ENCODE measurements at places on chromosomes 7 and 10.

DNA sequence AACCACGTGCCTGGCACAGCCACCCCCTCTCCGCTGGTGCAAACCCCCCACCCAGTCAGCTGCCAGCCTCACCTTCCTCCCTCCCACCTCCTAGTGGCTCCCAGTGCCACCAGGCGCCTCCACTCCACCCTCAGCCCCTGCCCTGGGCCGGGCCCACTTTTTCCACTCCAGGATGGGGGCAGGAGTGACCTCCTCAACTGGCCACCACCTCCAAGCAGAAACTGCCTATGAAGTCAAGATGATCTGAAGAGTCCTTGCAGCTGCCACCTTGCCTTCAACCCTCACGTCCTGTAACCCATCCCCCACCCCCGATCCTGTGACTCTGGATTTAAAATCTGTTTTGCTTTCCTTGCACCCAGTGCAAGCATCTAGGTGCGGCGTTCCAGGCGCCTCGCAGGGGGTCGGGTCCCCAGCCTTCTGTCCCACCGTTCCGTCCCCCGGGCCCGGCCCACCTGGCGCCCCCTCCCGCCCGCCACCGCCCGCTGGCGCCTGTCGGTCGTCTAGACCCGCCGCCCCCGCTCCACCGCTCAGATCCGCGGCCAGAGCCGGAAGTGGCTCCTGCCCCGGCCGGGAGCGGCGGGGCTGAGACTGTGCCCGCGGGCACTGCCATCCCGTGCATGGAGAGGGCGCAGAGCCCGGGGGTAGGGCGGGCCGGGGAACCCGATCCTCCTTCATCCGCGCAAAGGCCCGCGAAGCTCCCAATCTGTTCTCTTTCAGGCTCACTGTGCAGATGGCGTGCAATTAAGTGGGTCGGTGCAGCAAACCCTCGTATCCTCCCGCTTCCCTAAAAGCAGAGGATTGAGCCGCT is 51.2 kb upstream of the GTF2I start:
- H3K36me3 ChIP-seq = no peaks in the 10 kb centered on the region
- H3K4me1 ChIP-seq = peaks cover 4% of the 10 kb centered on the region
- DNase-seq = no peak
- no peaks in the 10 kb centered on the region for H3K27me3 ChIP-seq
- H3K4me3 ChIP-seq = peak overlapping the region; percentile 39

DNA sequence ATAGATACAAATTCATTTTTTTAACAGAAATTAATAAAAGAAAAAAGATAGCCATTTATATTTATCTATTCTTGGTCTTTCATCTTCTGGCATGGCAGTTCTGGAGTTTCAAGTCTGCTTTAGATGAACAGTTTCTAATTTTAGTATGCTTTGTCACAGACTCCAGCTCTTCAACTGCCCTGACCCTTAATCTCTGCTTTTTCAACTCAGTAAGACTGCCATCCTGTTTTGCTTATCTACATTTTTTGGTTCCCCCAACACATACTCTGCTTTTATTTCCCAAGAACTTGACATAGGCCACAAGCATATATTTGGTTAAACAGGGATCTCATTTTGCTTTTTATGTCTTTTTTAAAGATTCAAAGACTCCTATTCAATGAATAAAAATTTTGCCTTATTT is 309.3 kb upstream of the KCND2 start:
- no peaks in the 10 kb centered on the region for H3K36me3 ChIP-seq
- no peak overlapping the region for H3K27ac ChIP-seq
- no peak overlapping the region for H3K4me3 ChIP-seq
- H3K4me1 ChIP-seq = peaks cover 30% of the 10 kb centered on the region
- peak; percentile 2 for DNase-seq

DNA sequence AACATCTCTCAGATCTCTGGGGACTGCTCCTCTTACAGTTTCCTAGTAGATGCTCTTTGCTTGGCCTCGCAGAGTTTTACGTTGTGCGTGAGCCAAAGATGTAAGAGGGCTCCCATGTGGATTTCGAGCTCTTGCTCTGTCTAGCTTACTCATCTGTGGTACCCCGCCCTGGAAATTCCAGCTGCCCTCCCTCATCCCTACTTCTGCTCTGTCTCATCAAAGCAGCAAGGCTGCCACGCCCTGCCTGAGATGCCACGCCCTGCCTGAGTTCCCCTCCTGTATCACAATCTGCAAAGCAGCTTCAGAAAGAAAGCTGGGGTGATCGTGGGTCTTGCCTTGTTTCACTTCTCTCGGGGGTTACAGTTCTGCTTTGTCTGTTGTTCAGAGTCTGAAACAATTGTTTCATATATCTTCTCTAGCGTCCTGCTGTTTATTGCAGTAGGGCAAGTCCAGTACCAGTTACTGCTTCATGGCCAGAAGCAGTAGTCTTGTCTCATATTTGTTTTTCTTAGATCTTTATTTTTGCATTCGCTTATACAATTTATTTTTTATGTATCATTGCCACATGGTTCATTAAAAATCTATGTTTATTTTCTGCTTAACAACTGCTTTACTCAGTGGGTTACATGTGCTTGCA is 36.1 kb upstream of the CCNY start:
- H3K4me1 ChIP-seq = peaks cover 3% of the 10 kb centered on the region
- no peaks in the 10 kb centered on the region for H3K27me3 ChIP-seq
- no peak overlapping the region for H3K4me3 ChIP-seq

DNA sequence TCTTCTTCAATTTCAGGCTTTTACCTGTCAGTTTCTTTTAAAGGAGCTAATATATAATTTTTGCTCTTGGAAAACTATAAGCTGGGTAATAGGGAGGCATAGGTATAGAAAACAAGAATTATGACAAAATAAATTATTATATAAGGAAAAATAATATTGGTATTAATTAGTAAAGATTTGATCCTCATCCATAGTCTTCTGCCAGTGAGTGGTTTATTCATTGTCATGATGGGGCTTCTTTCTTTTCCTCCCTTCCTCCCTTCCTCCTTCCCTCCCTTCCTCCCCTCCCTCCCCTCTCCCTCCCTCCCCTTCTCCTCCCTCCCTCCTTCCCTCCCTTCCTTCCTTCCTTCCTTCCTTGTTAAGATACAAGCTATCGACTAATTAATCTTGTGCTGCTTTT is 698.6 kb downstream of the SORCS3 start:
- H3K36me3 ChIP-seq = no peaks in the 10 kb centered on the region
- no peaks in the 10 kb centered on the region for H3K4me1 ChIP-seq
- no peak overlapping the region for H3K27ac ChIP-seq
- H3K4me3 ChIP-seq = no peak overlapping the region
- H3K27me3 ChIP-seq = no peaks in the 10 kb centered on the region
- no peak for DNase-seq

GRCh38 chr10:105398202-105398601 is 757.1 kb downstream of the SORCS3 start:
- H3K36me3 ChIP-seq = no peaks in the 10 kb centered on the region
- peak; percentile 71 for DNase-seq
- no peaks in the 10 kb centered on the region for H3K4me1 ChIP-seq
- H3K27me3 ChIP-seq = no peaks in the 10 kb centered on the region

GRCh38 chr10:91006752-91007346 is 86.0 kb upstream of the ANKRD1 start:
- H3K36me3 ChIP-seq = no peaks in the 10 kb centered on the region
- no peak overlapping the region for H3K27ac ChIP-seq
- no peaks in the 10 kb centered on the region for H3K4me1 ChIP-seq

- DNase-seq = peak; percentile 84
- H3K4me3 ChIP-seq = no peak overlapping the region
- no peaks in the 10 kb centered on the region for H3K27me3 ChIP-seq
- H3K36me3 ChIP-seq = no peaks in the 10 kb centered on the region
These were observed 99.5 kb downstream of the SFMBT2 start for GRCh38 chr10:7311218-7311849.

DNA sequence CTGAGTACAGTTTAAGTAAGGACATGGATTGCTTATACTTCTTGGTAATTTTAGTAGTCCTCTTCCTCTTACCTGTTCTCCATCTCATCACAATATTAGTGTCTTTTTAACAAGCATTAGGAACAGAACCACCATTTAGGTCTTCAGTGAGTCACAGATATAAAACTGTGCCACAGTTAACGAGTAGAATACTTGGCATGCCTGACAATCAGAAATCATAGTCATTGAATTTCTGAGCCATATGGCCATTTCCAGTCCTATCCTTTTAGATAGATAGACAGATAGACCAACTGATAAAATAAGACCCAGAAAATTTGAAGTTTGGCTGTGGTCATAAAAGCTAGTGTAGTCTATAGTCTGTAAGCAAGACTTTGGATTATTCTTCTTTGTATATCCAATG is 71.1 kb downstream of the GBF1 start:
- H3K27ac ChIP-seq = no peak overlapping the region
- H3K27me3 ChIP-seq = no peaks in the 10 kb centered on the region
- no peak for DNase-seq

GRCh38 chr10:12396093-12396492 is 46.7 kb downstream of the CAMK1D start:
- DNase-seq = no peak
- no peaks in the 10 kb centered on the region for H3K36me3 ChIP-seq
- H3K4me3 ChIP-seq = no peak overlapping the region

GRCh38 chr7:111242141-111242755 is 151.3 kb downstream of the LRRN3 start:
- H3K36me3 ChIP-seq = no peaks in the 10 kb centered on the region
- no peak overlapping the region for H3K4me3 ChIP-seq
- DNase-seq = no peak
- H3K27me3 ChIP-seq = no peaks in the 10 kb centered on the region
- H3K27ac ChIP-seq = no peak overlapping the region
- H3K4me1 ChIP-seq = no peaks in the 10 kb centered on the region

GRCh38 chr7:72446591-72447462 is 34.7 kb upstream of the CALN1 start:
- H3K36me3 ChIP-seq = no peaks in the 10 kb centered on the region
- no peaks in the 10 kb centered on the region for H3K27me3 ChIP-seq
- no peak overlapping the region for H3K27ac ChIP-seq
- DNase-seq = no peak

DNA sequence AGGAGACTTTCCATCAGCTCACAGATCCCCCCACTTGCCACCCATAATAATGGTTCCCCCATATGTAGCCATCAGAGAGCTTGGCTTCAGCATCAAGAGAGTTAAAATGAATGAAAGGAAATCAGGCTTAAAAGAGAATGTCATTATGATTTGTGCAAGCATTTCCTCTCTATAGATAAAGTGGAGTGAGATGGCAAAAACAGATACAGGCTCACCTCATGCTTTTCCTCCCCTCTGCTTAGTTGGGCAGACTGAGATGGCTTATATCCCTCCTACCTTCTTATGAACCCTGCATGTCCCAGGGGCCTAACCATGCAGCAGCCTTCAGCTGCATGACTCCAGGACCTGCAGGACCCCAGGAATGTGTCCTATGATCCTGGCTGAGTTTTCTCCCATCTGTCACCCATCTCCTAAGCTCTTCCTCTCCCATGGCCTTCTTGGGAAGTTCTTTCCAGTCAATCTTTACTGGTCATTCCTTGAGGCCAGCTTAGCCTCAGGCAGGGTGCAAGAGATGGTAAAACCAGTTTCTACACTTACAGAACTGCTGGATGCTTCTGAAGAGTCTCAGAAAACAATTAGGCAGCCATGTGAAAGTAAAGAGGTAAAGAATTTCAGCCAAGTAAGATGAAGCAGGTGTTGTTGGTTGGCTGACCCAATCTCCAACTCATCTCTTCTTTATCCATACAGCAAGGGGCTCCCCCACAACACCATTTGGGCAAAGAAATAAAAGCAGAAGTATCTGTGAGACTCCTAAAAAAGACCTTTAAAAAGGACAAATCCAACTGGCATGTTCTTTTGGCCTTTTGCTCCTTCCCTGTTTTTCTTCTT is 159.7 kb downstream of the RTKN2 start:
- H3K27ac ChIP-seq = no peak overlapping the region
- no peaks in the 10 kb centered on the region for H3K36me3 ChIP-seq
- H3K4me1 ChIP-seq = no peaks in the 10 kb centered on the region

DNA sequence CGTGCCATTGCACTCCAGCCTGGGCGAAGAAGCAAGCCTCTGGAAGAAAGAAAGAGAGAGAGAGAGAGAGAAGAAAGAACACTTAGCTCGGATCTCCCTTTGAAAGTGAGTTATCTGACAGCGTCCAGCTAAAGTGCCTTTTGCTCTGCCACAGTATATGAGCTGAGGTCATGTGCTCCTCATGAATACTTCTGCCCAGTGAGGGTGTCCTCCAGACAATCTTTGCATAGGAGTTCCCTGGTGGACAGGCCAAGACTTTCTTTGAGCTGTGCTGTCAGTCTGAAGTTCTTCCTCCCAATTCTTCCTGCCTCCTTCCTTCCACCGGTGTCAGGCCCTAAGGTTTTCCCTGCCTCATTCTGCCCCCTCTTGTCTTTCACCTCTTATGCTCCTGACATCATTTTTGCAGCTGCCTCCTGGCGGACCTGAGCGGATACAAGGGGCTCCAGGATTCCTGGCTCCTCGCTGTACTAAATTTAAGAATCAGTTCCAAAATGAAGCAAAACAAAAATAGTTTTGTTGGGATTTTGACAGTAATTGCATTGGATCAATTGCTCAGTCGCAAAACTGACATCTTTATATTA is 31.9 kb downstream of the XRCC2 start:
- no peak for DNase-seq
- H3K36me3 ChIP-seq = no peaks in the 10 kb centered on the region
- H3K4me3 ChIP-seq = no peak overlapping the region
- no peak overlapping the region for H3K27ac ChIP-seq
- H3K27me3 ChIP-seq = no peaks in the 10 kb centered on the region
- no peaks in the 10 kb centered on the region for H3K4me1 ChIP-seq

- H3K27ac ChIP-seq = no peak overlapping the region
- DNase-seq = no peak
- H3K4me1 ChIP-seq = no peaks in the 10 kb centered on the region
- H3K4me3 ChIP-seq = no peak overlapping the region
- no peaks in the 10 kb centered on the region for H3K27me3 ChIP-seq
- H3K36me3 ChIP-seq = no peaks in the 10 kb centered on the region
These were observed 275.3 kb downstream of the DNAJB6 start for GRCh38 chr7:157612009-157612663.

DNA sequence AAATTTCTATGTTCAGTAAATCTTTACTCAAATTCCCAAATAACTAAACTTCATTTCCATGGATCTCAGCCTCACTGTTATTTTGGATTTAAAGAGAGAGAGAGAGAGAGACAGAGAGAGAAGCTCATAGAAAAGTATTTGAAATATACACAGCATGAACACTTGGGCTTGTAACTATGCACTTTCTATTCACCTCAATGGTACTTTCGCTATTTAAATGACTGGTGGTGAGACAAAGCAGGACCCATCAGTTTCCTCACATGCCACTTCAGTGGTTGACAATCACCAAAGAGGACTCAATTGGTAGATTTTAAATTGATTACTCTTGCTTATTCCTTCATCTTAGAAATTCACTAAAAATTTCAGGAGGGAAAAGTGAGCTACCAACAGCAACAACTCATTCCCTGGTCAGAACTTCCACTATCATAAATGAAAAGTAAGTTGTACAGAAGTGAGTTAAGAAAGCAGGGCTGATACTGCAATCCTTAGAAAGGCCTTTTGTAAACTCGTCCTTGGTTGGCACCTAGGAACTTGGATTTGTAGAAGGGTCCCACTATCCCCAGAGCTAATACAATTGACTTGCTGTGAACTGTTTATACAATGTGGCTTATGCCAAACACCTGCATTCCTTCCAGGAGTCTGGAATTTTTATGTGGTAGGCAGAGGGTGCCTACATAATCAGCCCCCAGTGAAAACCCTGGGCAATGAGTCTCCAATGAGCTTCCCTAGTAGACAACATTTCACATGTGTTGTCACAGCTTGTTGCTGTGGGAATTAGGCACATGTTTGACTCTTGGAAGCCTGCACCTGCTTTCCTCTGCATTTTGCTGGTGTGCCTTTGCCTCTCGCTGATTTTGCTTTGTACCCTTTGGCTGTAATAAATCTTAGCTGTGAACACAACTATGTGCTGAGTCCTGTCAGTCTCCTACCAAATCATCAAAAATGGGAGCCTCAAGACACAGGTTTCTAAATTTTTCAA is 10.8 kb downstream of the ERLIN1 start:
- H3K36me3 ChIP-seq = peaks cover 30% of the 10 kb centered on the region
- H3K4me3 ChIP-seq = no peak overlapping the region
- no peak overlapping the region for H3K27ac ChIP-seq
- H3K27me3 ChIP-seq = no peaks in the 10 kb centered on the region
- no peak for DNase-seq
- no peaks in the 10 kb centered on the region for H3K4me1 ChIP-seq

All from astrocyte (in vitro differentiated cells and primary cell).